Airway epithelial cell (primary cell): ENCODE measurements at places on chromosomes 2 and 18. TPM values are rescaled to one million over a fixed set of nuclear protein-coding genes. Genes with fewer than 3 reads are reported as not detected.

The ABCG5 gene
- total RNA-seq, result not detected in 2 replicates

The TWIST2 gene
- total RNA-seq, result 10.0 and 14.7 TPM in 2 replicates

The TRIM43 gene
- total RNA-seq, result not detected in 2 replicates

The ASIC4 gene
- not detected in 2 replicates for total RNA-seq

The THSD7B gene
- total RNA-seq, result 0.05 and 0.07 TPM in 2 replicates

The CCDC178 gene
- total RNA-seq, result 0.98 TPM in 1 of 2 replicates, not detected in the other

The ERICH2 gene
- total RNA-seq, result 0.60 TPM in 1 of 2 replicates, not detected in the other

The IKZF2 gene
- total RNA-seq, result 14.9 and 20.2 TPM in 2 replicates

The ABCB11 gene
- 0.07 and 0.28 TPM in 2 replicates for total RNA-seq

The SNORC gene
- 0.88 and 1.4 TPM in 2 replicates for total RNA-seq

The ESCO1 gene
- 8.5 and 8.9 TPM in 2 replicates for total RNA-seq

The SULT1C2 gene
- total RNA-seq, result not detected in 2 replicates

The ANKRD30B gene
- total RNA-seq, result not detected in 2 replicates

The STRADB gene
- total RNA-seq, result 13.2 and 17.8 TPM in 2 replicates

The DPY30 gene
- total RNA-seq, result 97.3 and 97.8 TPM in 2 replicates

The GCKR gene
- total RNA-seq, result not detected in 2 replicates

The CENPO gene
- 9.5 and 15.7 TPM in 2 replicates for total RNA-seq

The OTOF gene
- not detected in 2 replicates for total RNA-seq

The NT5DC4 gene
- total RNA-seq, result not detected in 2 replicates

The GALNT3 gene
- 46.2 and 56.4 TPM in 2 replicates for total RNA-seq

The PSTPIP2 gene
- total RNA-seq, result 17.2 and 20.2 TPM in 2 replicates

The CNTNAP5 gene
- not detected in 2 replicates for total RNA-seq

The BMP10 gene
- total RNA-seq, result not detected in 2 replicates

The VRK2 gene
- total RNA-seq, result 30.1 and 45.8 TPM in 2 replicates
